ENCODE measurements at places on chromosomes 7 and 10. TPM values are rescaled to one million over a fixed set of nuclear protein-coding genes. Genes with fewer than 3 reads are reported as not detected.
A peak's percentile ranks its signal among the peaks of the same experiment; 100 is the strongest.

- DNase-seq: peak; percentile 46
- no peaks in the 10 kb centered on the region for H3K36me3 ChIP-seq
- peak within 1 kb of the TSS; percentile 91 for H3K4me3 ChIP-seq
- H3K4me1 ChIP-seq: no peaks in the 10 kb centered on the region
These were observed at the start of gene FHIP2A for GRCh38 chr10:114821293-114821914. TSS of gene FHIP2A (plus strand) at chr10:114821780. CDS start at chr10:114822079, 299 bp downstream.

- H3K36me3 ChIP-seq: no peaks in the 10 kb centered on the region
- no peaks in the 10 kb centered on the region for H3K4me1 ChIP-seq
- H3K27ac ChIP-seq: no peak overlapping the region
- no peak overlapping the region for H3K4me3 ChIP-seq
- DNase-seq: no peak
These were observed 4.4 kb downstream of the PRF1 start for GRCh38 chr10:70597856-70598815.

DNA sequence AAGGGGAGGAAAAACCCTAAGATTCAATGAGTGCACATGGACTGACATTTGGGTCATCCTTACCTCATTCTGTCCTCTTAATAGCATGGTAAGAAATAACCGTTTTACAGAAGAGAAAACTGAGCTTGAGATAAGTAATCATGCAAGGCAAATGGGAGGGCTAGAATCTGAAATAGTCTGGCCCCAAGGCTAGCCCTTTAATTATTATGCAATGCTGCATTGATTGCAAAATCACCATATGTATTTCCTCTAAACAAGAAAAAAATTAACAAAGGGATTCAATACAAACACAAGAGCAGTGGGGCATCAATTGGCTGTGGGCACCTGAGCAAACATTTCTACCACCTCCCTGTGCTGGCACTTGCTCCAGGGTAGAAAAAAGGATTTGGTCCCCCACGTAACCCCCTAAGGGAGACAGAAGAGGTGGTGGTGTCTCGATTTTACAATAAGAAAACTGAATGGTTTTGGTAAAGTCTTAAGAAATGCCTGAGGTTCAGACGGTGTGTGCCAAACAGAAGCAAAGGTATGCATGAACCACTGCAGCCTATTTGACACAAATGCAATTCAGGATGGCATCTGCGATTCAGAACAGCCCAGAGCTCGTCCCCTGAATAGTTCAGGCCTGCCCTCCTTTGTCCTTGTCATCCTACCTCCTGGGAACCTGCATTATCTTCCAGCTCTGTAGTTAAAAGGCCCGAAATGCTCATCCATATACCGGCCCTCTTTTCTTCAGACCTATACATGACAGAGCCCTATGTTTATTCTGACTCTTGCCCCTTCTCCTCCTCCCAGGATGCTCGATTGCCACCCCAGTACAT, 23.6 kb downstream of the PIP4K2A start:
- no peaks in the 10 kb centered on the region for H3K27me3 ChIP-seq
- no peaks in the 10 kb centered on the region for H3K36me3 ChIP-seq
- no peak for DNase-seq
- peaks cover 10% of the 10 kb centered on the region for H3K4me1 ChIP-seq
- H3K27ac ChIP-seq: no peak overlapping the region

Gene PNLIP
- not detected for total RNA-seq

Gene TEX47
- not detected for total RNA-seq

Gene FGFBP3
- 1.1 TPM for total RNA-seq

DNA sequence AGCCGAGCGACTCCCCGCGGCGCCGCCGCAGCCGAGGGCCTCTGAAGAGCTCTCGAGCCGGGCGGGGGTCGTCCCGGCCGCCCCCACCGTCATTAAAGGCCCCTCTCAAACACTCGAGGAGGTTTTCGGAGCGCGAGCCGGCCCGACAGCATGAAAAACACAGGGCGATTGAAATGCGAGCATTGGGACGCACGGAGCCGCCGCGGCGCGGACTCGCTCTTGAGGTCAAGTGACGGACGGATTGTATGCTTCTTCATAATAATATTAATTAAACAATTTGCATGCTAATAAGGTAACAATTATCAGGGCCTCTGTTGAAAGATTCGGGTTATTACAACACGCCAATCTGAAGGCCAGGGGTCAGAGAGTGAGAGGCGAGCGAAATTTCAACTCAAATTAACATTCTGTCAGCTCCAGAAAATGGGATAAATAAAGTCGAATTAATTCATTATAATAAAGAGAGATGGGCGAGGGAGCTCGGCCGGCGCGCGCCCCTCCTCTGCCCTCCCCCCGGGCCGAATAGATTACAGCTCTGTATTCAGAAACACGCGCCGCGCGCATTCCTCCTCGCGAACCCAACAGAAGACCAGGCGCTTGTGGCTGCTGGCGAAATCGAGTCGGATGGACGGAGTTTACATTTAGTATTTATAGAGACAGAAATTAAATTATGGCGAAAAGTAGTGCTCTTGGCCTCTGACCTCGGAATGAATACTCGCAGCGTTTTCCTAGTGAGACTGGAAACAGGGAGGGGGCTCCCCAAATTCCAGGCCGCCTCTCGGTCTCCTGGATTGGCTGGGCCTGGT, 2.1 kb upstream of the UNCX start:
- peaks cover 36% of the 10 kb centered on the region for H3K27me3 ChIP-seq
- H3K4me3 ChIP-seq: peak overlapping the region; percentile 22
- no peak overlapping the region for H3K27ac ChIP-seq
- no peak for DNase-seq
- H3K4me1 ChIP-seq: no peaks in the 10 kb centered on the region

DNA sequence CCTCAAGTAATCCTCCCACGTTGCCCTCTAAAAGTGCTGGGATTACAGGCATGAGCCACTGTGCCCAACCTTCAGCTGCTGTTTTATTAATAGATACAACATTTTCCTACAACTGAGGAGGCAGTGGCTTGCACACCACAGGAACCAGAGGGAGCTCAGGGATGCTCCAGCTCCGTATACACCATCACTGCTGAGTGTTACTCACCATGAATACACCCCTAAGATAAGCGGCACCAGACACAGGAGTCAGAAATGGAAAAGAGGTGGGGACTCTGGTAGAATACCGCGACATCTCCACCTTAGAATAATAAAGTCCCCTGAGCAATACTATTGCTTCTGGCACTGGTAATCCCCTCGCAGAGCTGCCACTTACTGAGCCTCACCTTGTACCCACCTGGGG, 68.7 kb upstream of the PDLIM1 start:
- H3K4me3 ChIP-seq: no peak overlapping the region
- no peaks in the 10 kb centered on the region for H3K36me3 ChIP-seq
- H3K27ac ChIP-seq: peak overlapping the region; percentile 64
- DNase-seq: no peak

DNA sequence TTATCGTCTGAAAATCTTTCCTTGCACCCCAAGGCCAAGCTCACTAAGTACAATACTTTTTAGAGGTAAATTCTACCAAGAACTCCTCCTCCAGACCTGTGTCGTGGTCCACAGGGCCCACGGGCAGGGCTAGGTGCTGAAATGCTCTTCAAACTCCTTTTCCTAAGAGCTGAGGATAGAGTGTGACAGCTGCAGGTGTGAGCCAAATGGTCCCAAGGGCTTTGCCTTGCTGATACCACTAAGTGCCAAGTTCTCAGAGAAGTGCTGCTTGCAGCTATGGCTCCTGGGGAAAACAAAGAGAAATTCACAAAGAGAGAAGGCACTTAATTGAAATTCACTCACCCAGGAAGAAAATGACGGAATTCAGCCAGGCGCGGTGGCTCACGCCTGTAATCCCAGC, 868.9 kb upstream of the AUTS2 start:
- H3K4me3 ChIP-seq: no peak overlapping the region
- H3K4me1 ChIP-seq: no peaks in the 10 kb centered on the region
- no peak overlapping the region for H3K27ac ChIP-seq
- no peaks in the 10 kb centered on the region for H3K36me3 ChIP-seq
- DNase-seq: no peak

DNA sequence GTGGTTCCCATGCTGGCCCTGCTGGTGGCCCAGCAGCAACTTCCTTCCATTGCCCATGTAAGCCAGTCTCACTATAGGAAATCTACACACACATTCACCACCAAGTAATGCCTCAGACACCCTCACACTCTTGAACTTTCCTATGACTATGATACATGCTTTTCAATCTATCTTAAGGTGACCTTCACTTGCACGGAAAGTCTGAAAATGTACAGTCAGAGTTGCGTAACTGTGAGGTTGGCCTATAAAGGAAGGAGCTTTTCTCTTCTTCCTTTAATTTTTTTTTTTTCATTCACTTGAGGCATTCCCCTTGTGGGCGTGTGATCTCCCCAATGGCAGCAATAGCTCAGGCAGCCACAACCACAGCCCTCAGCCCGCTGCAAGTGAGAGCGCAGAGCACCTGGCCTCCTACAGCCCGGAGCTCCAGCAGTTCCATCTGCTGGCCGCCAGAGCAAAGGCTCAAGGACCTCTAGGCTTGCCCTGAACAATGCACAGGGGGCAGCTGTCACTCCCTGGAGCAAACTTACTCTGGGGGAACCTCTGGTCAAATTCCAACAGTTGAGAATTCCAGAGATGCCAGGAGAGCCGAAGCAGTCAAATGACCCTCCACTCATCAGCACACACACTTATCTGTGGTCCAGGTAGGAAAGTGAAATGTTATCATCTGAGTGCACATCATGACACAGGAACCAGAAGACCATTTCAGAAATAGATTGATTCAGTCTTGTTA, 123.1 kb upstream of the ADO start:
- no peak overlapping the region for H3K27ac ChIP-seq
- no peak overlapping the region for H3K4me3 ChIP-seq
- no peaks in the 10 kb centered on the region for H3K36me3 ChIP-seq
- DNase-seq: no peak

DNA sequence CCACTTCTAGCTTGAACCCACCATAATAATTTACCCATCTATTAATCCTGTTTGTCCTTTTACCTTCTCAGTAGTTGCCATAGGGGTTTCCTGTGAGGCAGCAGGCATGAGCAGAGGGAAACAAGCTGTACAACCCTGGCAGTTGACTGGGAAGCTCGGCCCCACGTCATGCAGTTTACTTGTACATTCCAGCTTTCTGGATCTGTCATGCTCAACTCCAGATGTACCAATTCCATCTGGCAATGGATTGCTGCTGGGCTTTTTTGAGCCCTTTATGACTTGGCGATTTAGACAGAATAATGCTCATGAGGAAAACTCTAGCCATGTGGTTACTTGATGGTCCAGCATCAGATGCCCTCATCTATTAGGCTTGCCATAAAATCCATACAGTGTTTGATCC, 112.5 kb downstream of the GNAI1 start:
- H3K4me3 ChIP-seq: no peak overlapping the region
- DNase-seq: no peak
- no peak overlapping the region for H3K27ac ChIP-seq
- H3K4me1 ChIP-seq: no peaks in the 10 kb centered on the region

DNA sequence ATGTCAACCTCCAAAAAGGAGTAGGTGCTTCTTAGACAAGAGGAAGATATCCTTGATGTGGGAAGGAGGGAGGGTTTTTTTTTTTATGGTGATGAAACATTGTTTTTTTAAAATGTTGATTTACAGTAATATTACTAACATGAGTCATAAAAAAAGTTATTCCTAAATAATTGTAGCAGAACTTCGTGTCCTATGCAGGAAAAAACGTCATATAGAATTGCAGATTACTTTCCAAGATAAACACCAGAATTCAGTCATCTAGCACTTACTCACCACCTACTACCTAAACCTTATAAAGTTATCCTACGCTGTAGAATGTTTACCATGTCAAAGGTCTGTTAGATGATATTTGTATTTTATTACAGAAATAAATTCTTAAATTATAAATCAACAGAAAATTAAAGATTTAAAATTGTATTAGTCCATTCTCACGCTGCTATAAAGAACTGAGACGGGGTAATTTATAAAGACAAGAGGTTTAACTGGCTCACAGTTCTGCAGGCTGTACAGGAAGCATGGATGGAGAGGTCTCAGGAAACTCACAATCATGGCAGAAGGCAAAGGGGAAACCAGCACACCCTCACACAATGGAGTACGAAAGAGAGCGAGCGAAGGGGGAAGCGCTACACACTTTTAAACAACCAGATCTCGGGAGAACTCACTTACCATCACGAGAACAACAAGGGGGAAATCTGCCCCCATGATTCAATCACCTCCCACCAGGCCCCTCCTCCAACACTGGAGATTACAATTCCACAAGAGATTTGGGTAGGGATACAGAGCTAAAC, 105.2 kb upstream of the NEBL start:
- no peak overlapping the region for H3K4me3 ChIP-seq
- H3K27ac ChIP-seq: no peak overlapping the region
- H3K27me3 ChIP-seq: no peaks in the 10 kb centered on the region
- no peaks in the 10 kb centered on the region for H3K4me1 ChIP-seq

DNA sequence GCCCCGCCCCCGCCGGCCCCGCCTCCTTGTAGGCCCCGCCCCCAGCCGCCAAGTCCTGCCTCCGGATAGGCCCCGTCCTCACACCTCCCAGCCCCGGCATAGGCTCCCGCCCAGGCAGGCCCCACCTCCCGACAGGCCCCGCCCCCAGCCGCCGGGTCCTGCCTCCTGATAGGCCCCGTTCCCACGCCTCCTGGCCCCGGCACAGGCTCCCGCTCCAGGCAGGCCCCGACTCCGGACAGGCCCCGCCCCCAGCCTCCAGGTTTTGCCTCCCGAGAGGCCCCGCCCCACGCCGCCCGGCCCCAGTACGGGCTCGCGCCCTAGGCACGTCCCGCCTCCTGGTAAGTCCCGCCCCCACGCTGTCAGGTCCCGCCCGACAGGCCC, 232 bp upstream of the MICALL2 start:
- H3K36me3 ChIP-seq: no peaks in the 10 kb centered on the region
- H3K4me1 ChIP-seq: peaks cover 7% of the 10 kb centered on the region
- no peaks in the 10 kb centered on the region for H3K27me3 ChIP-seq
- H3K4me3 ChIP-seq: peak overlapping the region; percentile 73
- peak; percentile 99 for DNase-seq
- peak overlapping the region; percentile 82 for H3K27ac ChIP-seq

- H3K4me1 ChIP-seq: no peaks in the 10 kb centered on the region
- H3K4me3 ChIP-seq: no peak overlapping the region
- H3K27ac ChIP-seq: peak overlapping the region; percentile 10
- peak; percentile 86 for DNase-seq
- no peaks in the 10 kb centered on the region for H3K36me3 ChIP-seq
These were observed 183.2 kb downstream of the PRPF18 start for GRCh38 chr10:13769946-13770345.

GRCh38 chr10:48653944-48654698, 30.6 kb upstream of the WDFY4 start:
- peaks cover 4% of the 10 kb centered on the region for H3K27me3 ChIP-seq
- H3K27ac ChIP-seq: no peak overlapping the region
- no peaks in the 10 kb centered on the region for H3K36me3 ChIP-seq
- DNase-seq: no peak
- no peak overlapping the region for H3K4me3 ChIP-seq

Gene OPALIN
- total RNA-seq: not detected

Gene PLPP4
- total RNA-seq: not detected

Gene GTF2IRD1
- 18.7 TPM for total RNA-seq

Gene HOXA13
- total RNA-seq: 0.16 TPM
